CD4-positive, alpha-beta T cell treated with Interleukin-6 for 4 hours (primary cell): ENCODE measurements at places on chromosomes 7 and 10.

- DNase-seq, result no peak
These were observed 752.6 kb upstream of the PHF14 start for GRCh38 chr7:10221084-10221483.

- DNase-seq, result no peak
These were observed 21.5 kb upstream of the TMEM213 start for GRCh38 chr7:138776166-138776833.

GRCh38 chr7:134278502-134279153 lies 38.1 kb downstream of the SLC35B4 start:
- no peak for DNase-seq

- no peak for DNase-seq
These were observed 25.6 kb downstream of the PUS7 start for GRCh38 chr7:105496521-105496920.

- no peak for DNase-seq
These were observed 1.1 kb upstream of the SEC31B start for GRCh38 chr10:100520811-100521210.

- no peak for DNase-seq
These were observed 82.2 kb downstream of the MRPL32 start for GRCh38 chr7:43014406-43014805.

DNA sequence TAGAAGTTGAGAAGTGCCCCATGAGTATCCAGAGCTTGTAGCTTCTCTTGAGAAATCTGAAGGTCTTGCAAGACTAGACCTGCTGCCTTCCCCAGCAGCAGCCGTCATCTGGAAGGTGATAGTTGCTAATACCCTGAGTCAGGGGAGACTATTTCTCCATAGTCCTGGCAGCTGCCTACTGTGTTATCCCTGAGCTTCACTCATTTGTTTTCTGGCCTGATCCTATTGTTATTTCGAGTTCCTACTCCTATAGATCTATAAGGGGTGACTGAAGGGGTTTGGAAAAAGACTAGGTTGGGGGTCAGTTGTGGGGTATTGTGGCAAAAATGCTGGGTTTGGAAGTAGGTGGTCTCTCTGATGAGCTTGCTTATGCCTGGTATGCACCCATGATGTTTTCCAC lies 297.8 kb downstream of the CNTNAP2 start:
- no peak for DNase-seq

- DNase-seq, result no peak
These were observed 14.4 kb upstream of the SRRM3 start for GRCh38 chr7:76187272-76187671.

DNA sequence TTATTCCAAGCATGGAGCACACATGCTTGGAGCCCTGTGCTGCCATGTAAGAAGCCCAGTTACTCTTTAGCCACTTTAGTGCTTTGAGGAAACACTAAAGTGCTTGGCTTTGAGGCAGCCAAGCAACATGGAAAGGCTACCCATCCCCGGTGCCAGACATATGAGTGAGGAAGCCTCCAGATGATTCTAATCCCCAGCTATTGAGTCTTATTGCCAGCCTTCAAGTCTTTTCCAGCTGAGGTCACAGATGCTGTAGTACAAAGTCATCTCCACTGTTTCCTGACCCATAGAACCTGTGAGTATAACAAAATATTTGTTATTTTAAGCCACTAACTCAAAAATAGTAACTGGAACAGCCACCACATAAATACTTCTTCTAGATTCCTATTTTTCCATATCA lies 91.4 kb upstream of the CYP26C1 start:
- DNase-seq, result no peak

GRCh38 chr10:79101560-79102497 lies 33.1 kb downstream of the ZMIZ1 start:
- no peak for DNase-seq

DNA sequence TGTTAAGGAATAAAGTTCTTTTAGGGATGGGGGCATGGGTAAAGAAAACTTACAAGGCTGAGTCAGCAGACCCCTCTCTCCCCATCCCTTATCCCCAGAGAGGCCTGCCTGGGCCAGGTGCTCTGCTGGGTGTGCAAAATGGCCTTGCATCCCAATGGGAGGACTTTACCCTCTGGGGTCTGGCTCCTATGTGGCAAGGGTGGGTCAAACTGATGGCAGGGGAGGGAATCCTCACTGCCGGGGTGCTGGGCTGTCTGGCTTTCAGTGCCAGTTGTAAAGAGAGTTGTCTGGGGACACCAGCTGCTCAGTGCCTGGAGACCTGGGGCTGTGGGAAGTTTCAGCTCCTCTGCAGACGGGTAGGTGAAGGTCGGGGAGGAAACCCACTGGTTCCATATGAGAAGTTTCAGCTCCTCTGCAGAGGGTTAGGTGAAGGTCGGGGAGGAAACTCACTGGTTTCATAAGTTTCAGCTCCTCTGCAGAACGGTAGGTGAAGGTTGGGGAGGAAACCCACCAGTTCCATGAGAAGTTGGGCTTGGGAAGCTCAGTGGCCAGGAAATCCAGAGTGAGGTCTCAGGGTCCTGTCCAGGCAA lies 127.2 kb upstream of the PODXL start:
- DNase-seq, result no peak

DNA sequence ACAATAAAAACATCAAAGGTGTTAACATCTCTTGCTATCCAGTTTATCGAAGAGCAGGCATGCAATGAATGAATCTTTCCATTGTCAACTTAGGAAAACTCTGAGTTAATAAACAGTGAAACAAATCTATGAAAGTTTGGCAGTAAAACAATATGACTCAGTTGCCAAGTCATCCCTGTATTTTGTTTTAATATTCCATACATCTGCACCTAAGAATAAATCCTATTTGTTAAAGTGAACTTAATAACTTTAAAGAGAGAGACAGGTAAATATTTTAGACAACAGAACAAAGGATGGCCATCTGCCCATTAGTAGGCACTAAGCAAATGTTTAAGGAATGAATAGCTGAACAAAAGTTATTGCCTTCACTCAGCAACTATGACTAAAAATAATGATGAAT lies 700.5 kb upstream of the CELF2 start:
- no peak for DNase-seq

- no peak for DNase-seq
These were observed 476.9 kb downstream of the KCNMA1 start for GRCh38 chr10:77160679-77161078.

- DNase-seq, result no peak
These were observed 66.7 kb downstream of the HHEX start for GRCh38 chr10:92756201-92757065.

DNA sequence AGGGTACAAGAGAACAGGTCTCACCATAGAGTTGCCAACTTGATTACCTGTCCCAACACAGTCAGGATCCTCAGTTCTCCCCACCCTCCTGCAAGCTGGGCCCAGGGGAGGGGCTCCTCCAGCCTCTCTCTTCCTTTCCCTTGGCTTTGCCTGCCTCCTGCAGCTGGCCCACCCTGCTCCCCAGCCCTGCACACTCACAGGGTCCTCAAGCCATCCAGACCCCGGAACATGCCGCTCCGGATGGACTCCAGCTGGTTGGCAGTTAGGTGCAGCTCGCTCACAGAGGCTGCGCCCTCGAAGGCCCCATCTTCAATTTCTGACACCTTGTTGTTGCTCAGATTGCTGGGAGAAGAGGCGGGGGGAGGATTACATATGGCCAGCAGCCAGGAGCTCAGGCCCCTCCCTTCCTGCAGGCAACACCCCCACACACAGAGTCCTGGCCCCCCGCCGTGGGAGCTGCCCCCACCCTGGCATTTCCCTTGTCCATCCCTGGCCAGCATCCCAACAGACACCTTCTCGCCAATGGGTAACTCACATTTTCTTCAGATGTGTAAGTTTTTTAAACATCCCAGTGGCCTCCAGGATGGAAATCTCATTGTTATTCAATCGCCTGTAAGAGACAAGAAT lies 139.2 kb downstream of the SLIT1 start:
- DNase-seq, result no peak

DNA sequence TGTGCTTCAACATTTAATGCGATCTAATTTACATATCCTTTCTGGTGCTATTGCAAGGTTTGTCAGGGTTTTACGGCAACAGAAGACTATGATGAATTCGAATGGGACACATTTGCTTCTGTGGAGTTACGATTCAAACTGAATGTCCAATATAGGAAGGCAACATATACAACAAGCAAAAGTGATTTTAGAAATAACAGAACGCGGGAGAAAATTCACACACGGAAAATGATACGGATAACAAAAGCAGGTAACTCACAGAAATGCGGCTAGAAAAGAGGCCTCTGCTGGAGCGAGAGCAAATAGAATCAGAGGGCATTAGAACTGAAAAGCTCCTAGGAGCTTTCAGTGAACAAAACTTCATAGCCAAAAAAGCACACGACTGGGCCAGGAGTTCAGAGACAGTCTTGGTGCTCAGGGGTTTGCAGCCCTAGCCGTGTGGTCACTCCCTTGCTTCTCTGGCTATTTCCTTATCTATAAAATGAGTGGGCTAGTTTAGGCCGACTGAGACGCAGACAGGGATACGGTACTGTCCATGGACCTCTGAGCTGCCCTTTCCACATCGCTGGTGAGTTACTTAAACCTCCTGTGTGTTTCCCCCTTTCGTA lies 557 bp upstream of the TAX1BP1 start:
- DNase-seq, result no peak

DNA sequence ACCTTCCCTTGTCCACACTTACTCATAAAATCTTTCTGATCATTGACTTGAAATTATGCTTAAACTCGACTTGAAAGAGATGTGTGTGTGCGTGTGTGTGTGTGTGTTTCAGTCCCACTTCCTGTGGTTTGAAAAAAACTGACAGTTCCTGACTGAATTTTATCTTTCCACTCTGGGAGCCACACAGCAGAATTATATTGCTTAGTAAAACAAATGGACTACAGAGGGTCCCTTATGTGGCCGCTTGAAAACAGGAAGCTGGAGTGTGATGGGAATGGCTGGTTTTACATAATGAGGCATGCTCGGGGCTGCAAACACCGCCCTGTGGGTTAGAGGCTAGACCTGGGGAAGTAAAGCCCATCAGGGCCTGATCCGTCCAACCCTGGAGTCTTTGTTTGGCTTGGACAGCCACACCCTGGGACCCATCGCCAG lies 54.8 kb downstream of the LYZL1 start:
- no peak for DNase-seq

GRCh38 chr7:20032741-20033140 lies 184.4 kb downstream of the MACC1 start:
- DNase-seq, result no peak

GRCh38 chr10:60093317-60093716 lies 187.0 kb upstream of the CCDC6 start:
- DNase-seq, result no peak

DNA sequence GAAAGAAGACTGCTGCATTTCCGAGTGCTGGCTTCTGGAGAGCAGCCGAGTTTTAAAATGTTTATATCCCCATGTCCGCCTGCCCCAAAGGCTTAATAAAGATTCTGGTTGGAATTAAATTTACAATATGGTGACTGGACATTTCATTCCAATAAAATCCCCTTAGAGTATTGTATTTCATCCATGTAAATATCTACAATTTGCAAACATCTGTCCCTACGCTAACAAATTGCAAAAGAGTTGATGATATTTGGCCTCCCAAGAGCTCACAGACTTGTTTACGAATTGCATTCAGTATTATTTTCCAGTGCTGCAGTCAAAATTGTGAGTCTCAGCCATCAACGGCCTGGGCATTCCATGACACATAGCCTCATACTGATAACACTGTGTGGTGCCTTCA lies 50.1 kb downstream of the PLEKHS1 start:
- DNase-seq, result no peak

- no peak for DNase-seq
These were observed 738.0 kb upstream of the GALNT17 start for GRCh38 chr7:70393956-70394355.
